ENCODE measurements at places on chromosomes 7 and 10. TPM values are rescaled to one million over a fixed set of nuclear protein-coding genes. Genes with fewer than 3 reads are reported as not detected.

Gene TMEM248
- total RNA-seq = 127 TPM

Gene PDZD7
- 0.35 TPM for total RNA-seq

Gene NAT16
- not detected for total RNA-seq

Gene NIPSNAP2
- total RNA-seq = 35.8 TPM

Gene CUZD1
- not detected for total RNA-seq

Gene PLEKHS1
- not detected for total RNA-seq

Gene LIPN
- total RNA-seq = not detected

Gene FGL2
- total RNA-seq = 1.4 TPM

Gene RET
- total RNA-seq = 0.35 TPM

Gene TAS2R5
- total RNA-seq = 0.47 TPM

Data from pericardium fibroblast (primary cell).